T-helper 22 cell (primary cell): ENCODE measurements at places on chromosomes 7 and 10.

GRCh38 chr10:24642921-24643678, 80.6 kb downstream of the ARHGAP21 start:
- DNase-seq, result no peak

DNA sequence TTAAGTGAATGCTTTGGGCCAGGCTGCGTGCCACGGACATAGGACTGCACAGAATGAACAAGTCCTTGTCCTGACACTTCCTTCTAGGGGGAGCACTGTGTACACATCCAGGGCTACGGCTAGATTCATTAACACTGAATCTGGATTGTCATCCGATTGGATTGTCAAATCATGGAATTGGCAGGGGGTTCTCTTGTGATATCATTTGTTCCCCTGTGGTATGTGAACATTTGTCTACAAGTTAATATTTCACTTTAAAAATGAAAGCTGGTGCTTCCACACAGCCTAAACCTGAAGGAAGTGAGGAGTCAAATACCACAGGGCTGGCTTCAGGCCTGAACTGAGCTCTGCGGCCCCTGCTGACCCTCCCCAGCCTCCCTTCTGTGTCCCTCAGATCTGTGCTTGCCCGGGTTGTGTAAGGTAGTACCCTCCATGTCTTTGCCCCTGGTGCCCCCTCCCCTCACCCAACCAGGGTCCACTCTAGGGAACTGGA, 75.6 kb downstream of the SNX10 start:
- no peak for DNase-seq

- no peak for DNase-seq
Measured at GRCh38 chr10:35558276-35558675, 46.9 kb upstream of the GJD4 start.

GRCh38 chr7:73742338-73742752, 3.7 kb upstream of the ABHD11 start:
- no peak for DNase-seq

DNA sequence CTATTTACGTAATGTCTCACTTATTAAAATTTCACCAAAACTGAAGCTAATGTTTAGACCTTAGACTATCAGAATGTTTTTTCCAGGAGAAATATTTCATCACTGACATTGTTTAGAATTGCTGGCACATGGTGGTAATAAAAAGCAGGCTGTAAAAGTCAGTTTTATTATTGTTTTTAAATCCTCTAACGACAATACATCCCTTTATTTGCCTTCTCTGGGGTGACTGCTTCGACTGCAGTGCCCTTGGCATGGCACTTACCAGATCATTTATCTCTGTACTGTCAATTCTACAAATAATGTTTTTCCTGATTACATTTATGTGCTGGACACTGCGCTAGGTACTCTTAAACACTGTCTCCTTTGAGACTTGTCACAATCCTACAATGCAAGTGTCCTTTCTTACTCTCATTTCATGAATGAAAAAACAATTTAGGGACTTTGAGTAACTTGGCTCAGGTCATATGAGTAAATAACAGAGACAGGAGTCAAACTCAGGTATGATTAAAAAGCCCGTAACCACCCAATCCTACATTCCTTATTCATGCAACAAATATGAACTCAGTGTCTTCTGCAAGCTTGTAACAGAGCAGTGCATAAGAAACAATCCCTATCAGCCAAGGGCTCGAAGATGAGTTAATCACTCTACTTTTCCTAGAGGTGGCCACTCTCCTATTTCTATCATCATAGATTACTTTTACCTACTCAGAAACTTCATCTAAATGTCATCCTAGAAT, 5.6 kb upstream of the ING3 start:
- DNase-seq, result no peak

GRCh38 chr7:27947586-27948278, 207.8 kb downstream of the TAX1BP1 start:
- DNase-seq, result no peak

GRCh38 chr10:125708971-125709503, 10.5 kb upstream of the EDRF1 start:
- DNase-seq, result no peak

- no peak for DNase-seq
Measured at GRCh38 chr10:9535744-9536143, 1481.3 kb downstream of the GATA3 start.

- no peak for DNase-seq
Measured at GRCh38 chr10:48800007-48800675, 115.5 kb downstream of the WDFY4 start.

DNA sequence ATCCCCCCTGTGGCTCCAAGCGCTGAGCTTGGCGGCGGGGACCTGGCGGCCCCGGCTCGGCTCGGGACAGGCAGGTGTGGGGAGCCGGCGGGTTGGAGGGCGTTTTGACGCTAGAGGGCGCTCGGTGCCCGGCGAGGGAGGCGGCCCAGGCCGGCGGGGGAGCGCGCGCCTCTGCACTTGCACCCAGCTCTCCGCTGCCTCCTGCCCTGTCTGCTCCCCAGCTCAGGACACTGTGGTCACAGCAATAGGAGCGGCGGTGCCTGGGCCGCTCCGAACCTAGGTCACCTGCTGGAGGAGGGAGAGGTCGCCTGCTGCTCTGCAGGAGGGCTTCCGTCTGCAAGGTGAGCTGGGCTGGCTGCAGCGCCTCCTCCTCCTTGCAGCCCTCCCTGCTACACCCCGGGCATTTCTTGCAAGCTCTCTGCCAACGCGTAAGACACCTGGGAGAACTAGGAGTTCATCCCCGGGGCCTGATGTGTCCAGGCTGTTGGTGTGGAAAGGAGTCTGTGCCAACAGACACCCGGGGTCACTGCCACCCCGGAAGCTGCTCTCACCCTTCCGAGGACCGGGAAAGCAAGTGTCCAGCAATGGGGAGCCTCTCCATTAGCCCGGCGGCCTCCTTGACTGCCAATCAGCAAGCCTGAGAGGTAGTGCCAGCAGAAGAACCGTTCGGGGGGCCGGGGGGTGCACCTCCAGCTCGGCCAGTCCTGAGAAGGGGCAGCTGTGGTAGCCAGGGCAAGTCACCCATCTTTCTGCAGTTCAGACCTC, 620.4 kb downstream of the GALNT17 start:
- DNase-seq, result no peak

DNA sequence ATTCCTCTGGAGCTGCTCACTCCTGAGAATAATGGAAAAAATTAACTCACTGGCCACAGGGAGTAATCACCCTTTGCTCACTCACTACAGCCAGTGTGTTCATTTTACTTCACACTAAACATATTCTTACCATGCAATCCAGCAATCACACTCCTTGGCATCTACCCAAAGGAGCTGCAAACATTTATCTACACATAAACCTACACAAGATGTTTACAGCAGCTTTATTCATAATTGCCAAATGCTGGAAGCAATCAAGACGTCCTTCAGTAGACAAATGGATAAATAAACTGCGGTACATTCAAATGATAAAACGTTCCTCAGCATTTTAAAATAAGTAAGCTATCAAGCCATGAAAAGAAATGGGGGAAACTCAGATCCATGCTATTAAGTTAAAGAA, 34.2 kb upstream of the POM121L12 start:
- DNase-seq, result no peak

DNA sequence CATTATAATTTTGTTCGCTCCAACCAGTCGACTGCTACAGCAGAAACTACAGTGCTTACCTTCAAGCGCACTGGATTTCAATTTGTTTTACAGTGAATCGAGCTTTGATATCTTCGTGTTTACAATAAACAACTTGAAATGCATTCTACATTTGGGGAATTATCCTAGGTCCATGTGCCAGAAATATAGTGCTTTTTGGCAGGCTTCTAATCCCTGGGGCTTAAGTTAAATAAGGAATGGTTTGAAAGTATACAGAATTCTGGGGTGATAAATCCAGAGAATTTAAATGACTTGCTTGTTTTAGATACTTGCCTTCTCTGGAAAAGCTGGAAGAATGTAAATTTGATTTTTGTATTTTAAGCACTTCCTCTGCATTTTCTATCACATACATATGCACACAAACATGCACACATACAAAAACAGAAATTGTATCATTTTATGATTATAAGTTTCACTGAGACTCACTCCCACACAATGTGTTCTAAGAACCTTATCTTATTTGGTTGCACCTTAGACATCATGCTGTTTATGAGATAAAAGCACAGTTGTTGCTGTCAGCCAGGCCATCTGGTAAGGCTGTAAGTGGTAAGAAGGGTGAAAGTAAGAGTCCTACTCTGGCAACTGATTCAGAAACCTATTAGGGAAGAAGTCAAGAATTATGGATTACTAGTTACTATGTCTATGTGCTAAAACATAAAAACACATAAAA, 347.2 kb upstream of the KCND2 start:
- no peak for DNase-seq

GRCh38 chr7:117210397-117210796, 112.5 kb downstream of the WNT2 start:
- no peak for DNase-seq

DNA sequence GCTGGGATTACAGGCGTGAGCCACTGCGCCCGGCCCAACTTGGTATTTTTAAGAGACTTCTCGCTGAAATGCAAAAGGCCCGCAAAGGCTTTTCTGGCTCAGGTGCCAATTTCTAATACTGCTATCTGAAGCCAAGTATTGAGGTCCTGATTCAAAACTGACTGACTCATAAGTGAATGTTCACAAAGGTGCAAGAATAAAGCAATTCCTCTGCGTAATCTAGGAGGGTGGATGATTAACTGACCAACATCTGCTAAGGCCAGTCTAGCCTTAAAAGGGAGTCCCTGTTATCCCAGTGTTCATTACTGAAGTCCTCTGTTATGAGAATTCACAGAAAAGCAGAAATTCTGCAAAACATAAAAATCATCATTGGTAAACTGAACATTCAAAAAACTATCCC, 111.4 kb downstream of the SRPK2 start:
- DNase-seq, result no peak
